Kidney capillary endothelial cell (primary cell): ENCODE measurements at places on chromosomes 2 and 18.

- no peak for DNase-seq
Measured at GRCh38 chr18:10458691-10459090, 4.3 kb downstream of the APCDD1 start.

DNA sequence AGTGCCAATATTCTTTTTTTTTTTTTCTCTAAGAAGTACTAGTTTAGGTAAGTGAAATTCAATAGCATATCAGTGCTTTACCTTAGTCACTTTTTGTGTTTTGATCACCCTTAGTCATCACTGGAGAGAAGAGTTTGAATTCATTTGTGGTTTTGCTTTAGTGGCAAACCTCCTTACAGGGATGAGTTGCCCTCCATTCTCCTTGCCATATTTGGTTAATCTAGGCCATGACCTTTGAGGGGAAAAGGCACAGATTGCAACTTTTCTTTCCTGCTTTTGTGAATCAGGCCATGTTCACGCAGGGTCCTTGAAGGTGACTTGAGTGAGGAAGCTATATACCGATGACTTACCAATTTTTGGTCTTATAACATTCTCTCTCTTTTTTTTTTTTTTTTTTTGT lies 34.4 kb downstream of the PLEKHA3 start:
- no peak for DNase-seq

DNA sequence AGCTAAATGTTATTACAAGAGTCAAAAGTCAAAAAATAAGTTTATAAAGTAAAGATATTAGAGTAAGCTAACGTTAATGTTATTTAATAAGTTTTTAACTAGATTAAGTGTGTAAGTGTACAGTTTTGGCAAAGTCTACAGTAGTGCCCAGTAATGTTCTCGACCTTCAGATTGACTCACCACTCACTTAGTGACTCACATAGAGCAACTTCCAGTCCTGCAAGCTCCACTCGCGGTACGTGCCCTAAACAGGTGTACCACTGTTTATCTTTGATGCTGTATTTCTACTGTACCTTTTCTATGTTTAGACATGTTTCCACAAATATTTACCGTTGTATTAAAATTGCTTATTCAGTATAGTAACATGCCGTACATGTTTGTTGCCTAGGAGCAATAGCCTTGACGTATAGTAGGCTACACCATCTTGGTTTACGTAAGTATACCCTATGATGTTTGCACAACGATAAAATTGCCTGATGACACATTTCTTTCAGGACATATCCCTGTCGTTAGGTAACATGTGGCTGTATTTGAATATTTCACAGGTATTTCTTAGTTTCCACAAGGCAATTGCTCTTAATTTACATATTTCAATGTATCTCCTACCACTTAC lies 1641.9 kb upstream of the PIK3C3 start:
- no peak for DNase-seq

DNA sequence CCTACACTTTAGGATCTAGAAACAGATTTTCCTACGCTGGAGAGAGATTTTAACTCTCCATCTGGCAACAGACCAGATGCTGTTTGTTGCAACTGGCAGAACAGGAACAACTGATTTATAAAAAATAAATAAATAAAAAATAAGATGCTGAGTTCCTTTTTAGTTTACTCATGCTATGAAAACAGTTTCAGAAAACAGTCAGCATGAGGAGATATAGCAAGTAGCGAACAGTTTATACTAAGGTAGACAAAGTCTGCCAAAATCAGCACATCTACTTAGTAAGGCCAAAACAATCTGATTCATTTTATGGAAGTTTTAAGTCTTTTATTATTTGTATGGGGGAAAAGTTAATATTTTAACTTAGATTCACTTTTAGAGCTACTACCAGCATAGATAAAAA lies 974.0 kb upstream of the CNTNAP5 start:
- no peak for DNase-seq

GRCh38 chr2:25213229-25213628 lies 44.8 kb upstream of the POMC start:
- DNase-seq: no peak

- no peak for DNase-seq
Measured at GRCh38 chr2:118774458-118775133, 72.9 kb downstream of the EN1 start.

DNA sequence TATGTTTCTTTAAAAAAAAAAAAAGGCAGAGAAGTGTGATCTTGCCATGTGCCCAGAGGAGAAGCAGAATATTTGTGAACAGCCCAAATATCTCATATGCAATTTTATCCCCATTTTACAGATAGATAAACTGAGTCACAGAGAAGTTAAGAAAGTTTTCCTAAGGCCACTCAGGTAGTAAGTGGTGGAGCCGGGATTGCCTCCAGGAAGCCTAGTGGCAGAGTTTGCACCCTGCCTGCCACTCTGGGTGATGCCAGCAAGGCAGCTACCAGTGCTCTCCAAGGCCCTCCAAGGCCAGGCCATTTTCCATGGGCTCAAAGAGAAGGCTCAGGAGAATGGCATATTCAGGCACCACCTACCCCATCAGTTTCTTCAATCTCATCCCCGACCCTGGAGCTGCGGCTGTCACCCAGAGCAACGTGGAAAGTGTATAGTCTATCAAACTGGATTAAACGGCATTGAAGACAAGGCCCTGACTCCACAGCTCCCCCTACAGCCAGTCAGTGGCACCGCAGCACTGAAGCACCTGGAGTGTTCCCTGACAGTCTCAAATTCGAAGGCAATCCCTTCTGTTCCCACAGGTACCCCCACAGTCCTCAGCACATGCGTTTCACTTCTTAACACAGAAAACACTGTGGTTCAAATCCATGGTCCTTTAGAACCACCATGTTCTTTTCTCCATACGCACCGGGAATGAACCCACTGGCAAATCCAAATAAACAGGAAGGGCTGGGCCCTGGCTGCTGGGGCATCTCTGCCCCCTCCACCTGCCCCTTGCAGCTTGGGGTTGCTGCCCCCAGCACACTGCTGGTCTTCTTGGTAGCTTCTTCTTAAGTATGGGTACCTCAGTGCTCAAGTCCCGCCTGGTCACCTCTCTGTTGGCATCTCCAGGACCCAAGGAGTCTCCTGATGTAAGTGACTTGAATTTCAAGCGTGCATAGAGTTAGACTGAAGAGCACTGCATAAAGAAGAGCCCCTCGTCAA lies 175.3 kb downstream of the INHBB start:
- DNase-seq: peak; percentile 55

GRCh38 chr2:128642316-128642715 lies 323.6 kb upstream of the HS6ST1 start:
- no peak for DNase-seq

GRCh38 chr2:100765481-100765880 lies 54.5 kb upstream of the NPAS2 start:
- DNase-seq: no peak

DNA sequence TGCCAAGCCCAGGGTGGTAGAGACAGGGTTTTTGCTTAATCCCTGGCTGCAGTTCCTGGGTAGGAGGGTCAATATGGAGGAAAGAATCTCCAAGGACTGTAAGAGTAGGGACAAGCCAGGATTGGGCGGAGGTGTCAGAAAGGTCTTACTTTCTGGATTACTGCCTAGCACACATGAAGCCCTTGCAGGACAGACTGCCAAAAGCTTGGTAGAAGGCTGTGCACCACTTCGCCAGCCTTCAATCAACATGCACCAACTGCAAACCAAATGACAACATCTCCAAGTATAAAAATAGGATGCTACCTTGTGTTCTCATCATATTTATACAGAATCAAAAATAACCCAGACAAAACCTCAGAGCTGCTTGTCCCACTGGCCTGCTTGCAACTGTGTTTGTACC lies 3.7 kb downstream of the ZNF142 start:
- no peak for DNase-seq

GRCh38 chr18:62953663-62954062 lies 238.3 kb downstream of the PHLPP1 start:
- no peak for DNase-seq

- DNase-seq: no peak
Measured at GRCh38 chr2:10185046-10185445, 62.5 kb downstream of the RRM2 start.

GRCh38 chr2:5540856-5541255 lies 151.3 kb upstream of the SOX11 start:
- no peak for DNase-seq

DNA sequence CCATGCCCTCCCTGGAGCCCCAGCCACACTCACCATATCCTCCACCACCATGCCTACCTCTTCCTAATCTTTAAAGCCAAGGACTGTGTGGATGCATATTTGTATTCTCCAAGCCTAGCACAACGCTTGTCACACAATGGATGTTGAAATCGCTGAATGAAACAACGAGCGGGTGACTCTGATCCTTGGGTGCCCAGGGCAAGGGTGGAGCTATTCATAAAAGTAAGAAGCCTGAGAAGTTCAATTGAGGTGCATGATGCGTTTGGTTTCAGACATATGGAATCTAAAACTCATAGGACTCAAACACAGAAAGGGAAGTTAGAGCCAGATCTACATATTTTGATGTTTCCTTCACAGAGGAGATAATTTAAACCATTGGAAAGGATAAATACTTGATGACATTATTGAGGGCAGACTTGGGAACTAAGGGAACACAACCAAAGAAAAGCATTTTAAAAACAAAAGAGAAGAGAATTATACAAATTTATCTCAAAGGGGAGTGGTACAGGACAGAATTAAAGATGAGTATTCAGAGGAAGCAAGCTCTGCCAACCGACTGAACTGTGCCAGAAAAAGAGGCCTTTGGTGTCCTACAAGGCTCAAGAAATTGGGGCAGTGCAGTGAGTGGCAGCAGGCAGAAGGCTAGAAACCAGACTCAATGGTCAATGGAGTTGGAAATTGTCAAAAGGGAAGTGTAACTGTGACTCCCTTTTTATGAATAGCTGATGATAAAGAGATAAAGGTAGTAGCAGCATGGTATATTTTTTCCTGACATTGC lies 200.6 kb upstream of the NCKAP5 start:
- no peak for DNase-seq

DNA sequence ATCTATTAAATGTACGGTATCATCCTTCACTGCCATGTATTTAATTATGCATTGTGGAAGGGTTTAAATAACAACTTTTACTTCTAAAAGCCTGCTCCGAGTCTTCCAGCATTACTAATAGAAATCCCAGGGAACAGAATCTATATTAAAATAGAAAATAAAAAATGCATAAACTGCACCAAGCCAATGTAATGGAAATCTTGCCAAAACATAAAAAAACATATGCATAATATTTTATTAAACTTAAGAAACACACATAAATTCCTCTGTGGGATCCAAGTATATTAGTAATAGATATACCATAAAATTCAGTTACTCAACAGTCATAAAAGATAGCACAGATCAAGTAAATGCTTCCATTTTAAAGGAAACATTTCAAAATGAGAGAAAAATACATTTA lies 175.6 kb downstream of the TDRD15 start:
- DNase-seq: no peak

GRCh38 chr2:228164718-228165117 lies 16.8 kb downstream of the SPHKAP start:
- no peak for DNase-seq

- peak; percentile 96 for DNase-seq
Measured at GRCh38 chr2:158716121-158716791, 78.9 kb upstream of the DAPL1 start.

DNA sequence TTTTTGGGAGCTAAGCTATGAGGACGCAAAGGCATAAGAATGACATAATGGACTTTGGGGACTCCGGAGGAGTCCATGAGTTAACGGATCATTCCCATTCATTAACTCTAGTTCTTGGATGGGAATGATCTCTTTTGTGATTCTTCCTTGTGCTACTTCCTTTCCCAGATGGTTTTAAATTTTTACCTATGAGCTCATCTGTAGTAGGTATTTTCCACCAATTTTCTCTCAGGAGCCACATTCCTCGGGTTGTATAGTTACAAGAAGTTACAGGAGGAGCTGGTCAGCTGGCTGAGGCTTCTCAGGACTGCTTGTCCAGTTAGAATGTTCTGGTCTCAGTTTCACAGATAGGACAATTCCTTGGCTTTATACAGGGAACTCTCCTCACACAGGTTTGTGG lies 42.9 kb upstream of the LPIN2 start:
- no peak for DNase-seq

DNA sequence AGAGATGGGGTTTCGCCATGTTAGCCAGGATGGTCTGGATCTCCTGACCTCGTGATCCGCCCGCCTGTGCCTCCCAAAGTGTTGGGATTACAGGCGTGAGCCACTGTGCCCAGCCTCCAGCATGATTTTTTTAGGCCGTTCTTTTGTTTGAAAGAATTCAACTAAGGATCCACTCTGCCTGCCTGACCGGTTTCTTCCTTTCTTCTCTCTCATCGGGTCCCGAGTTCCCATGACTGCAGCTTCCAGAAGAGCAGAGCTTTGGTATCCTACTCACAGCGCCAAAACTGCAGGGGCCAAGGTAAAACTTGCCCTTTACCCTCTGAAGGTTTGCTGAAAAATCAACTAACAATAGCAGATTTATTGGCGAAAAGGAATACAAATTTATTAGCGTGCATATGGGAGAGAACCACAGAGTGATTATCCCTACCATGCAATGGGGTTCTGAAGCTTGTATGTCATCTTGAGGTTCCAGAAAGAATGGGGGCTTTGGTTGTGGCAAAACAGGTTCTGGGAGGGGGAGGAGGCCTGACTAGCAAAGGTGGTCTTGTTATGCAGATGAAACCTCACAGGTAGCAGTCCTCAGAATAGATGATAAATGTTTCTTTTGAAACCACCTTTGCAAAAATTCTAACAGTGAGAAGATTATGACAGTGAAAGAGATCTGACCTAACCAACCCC lies 87.0 kb upstream of the MSH6 start:
- DNase-seq: no peak

- DNase-seq: no peak
Measured at GRCh38 chr2:237670641-237671040, 43.3 kb downstream of the LRRFIP1 start.

- DNase-seq: no peak
Measured at GRCh38 chr2:102074152-102074783, 68.3 kb upstream of the IL1R1 start.

DNA sequence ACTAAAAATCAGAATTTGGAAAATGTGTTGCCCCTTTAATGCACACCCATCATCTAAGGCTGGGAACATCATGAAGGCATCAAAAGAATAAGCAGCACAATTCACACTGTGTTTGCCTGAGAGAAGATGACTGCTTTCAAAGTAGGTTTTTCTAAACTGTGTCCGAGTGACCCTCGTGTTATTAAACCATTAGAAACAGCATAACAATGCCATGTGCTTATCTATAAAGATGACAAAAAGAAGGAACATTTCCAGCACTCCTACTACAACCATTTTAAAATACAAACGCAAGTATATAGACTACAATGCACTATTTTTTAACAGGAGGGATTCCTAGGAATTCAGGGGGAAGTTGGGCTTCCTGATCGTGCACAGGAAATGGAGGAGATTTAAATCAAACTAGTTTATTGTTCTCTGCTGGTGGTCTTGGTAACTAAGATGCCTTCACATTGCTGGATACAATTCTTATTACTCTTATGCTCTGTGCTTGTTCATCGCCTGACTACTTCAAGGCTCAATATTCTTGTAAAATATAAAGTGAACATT lies 305.9 kb upstream of the CCDC68 start:
- DNase-seq: peak; percentile 48

DNA sequence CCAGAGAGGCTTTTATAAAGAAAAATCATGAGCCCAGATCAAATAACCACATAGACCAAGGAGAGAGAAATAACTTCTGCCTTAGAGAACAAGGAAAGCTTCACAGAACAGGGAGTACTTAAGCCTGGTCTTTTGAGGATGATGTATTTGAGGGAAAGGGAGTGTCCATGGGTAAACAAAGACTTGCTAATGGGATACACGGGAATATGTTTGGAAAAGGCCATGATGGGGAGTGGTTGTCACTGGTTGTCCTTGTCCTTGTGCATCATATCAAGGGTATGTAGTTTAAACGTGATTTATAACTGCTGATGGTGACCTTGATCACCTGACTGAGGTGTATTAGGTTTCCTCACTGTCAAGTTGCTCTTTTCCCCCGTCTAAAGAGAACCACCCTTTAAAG lies 169.9 kb downstream of the FAM210A start:
- no peak for DNase-seq

- DNase-seq: no peak
Measured at GRCh38 chr2:42976351-42976750, 184.0 kb upstream of the HAAO start.
